ENCODE measurements at places on chromosomes 3 and 15.

GRCh38 chr15:95520511-95520910 lies 810.0 kb upstream of the NR2F2 start:
- no peak overlapping the region for H3K4me3 ChIP-seq
- H3K4me1 ChIP-seq = no peaks in the 10 kb centered on the region
- no peaks in the 10 kb centered on the region for H3K36me3 ChIP-seq
- H3K27ac ChIP-seq = no peak overlapping the region
- DNase-seq = no peak

GRCh38 chr15:60297047-60297446 lies 100.7 kb downstream of the ANXA2 start:
- no peak overlapping the region for H3K4me3 ChIP-seq
- no peak overlapping the region for H3K27ac ChIP-seq

- no peaks in the 10 kb centered on the region for H3K36me3 ChIP-seq
- H3K4me1 ChIP-seq = no peaks in the 10 kb centered on the region
- H3K27me3 ChIP-seq = no peaks in the 10 kb centered on the region
- no peak for DNase-seq
- no peak overlapping the region for H3K27ac ChIP-seq
- no peak overlapping the region for H3K4me3 ChIP-seq
Observed at GRCh38 chr3:30314757-30315325, 291.6 kb upstream of the TGFBR2 start.

- no peaks in the 10 kb centered on the region for H3K36me3 ChIP-seq
- H3K4me3 ChIP-seq = no peak overlapping the region
- DNase-seq = peak; percentile 78
- H3K4me1 ChIP-seq = no peaks in the 10 kb centered on the region
- H3K27ac ChIP-seq = peak overlapping the region; percentile 74
- H3K27me3 ChIP-seq = no peaks in the 10 kb centered on the region
Observed at GRCh38 chr3:153138276-153139210, 23.5 kb upstream of the RAP2B start.

- no peaks in the 10 kb centered on the region for H3K27me3 ChIP-seq
- H3K4me1 ChIP-seq = peaks cover 4% of the 10 kb centered on the region
- DNase-seq = peak; percentile 38
- peak overlapping the region; percentile 93 for H3K4me3 ChIP-seq
- no peaks in the 10 kb centered on the region for H3K36me3 ChIP-seq
- H3K27ac ChIP-seq = peak overlapping the region; percentile 83
Observed at GRCh38 chr3:58236527-58237237, 910 bp upstream of the ABHD6 start.

GRCh38 chr3:101623656-101624055 lies 49.7 kb downstream of the PCNP start:
- H3K4me3 ChIP-seq = no peak overlapping the region
- H3K27me3 ChIP-seq = no peaks in the 10 kb centered on the region
- no peak for DNase-seq
- H3K27ac ChIP-seq = no peak overlapping the region
- no peaks in the 10 kb centered on the region for H3K4me1 ChIP-seq

DNA sequence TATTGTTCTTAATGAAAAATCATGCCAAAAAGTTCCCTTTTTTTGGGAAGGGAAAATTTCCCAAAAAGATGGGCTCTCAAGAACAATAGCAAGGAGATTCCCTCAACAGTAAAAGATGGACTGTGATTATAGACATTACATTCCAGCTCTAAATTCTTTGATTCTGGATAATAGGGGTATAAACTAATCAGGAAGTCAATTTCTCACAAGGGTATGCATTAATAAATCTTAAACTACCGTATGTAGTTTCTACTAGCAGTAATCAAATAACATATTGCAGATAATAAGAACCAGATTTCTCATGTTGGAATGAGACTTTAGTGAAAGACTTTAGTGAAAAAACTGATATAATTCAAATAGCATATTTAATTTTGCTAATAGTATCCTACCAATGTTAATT lies 144.8 kb upstream of the PTPRG start:
- no peaks in the 10 kb centered on the region for H3K36me3 ChIP-seq
- H3K4me1 ChIP-seq = no peaks in the 10 kb centered on the region
- H3K27ac ChIP-seq = no peak overlapping the region
- DNase-seq = no peak
- H3K4me3 ChIP-seq = no peak overlapping the region
- no peaks in the 10 kb centered on the region for H3K27me3 ChIP-seq

GRCh38 chr3:71262364-71263265 lies 320.9 kb downstream of the FOXP1 start:
- H3K4me3 ChIP-seq = no peak overlapping the region

- H3K27me3 ChIP-seq = no peaks in the 10 kb centered on the region
- DNase-seq = no peak
- no peaks in the 10 kb centered on the region for H3K36me3 ChIP-seq
- no peaks in the 10 kb centered on the region for H3K4me1 ChIP-seq
Observed at GRCh38 chr3:146125951-146126350, 35.0 kb downstream of the PLOD2 start.

- no peak overlapping the region for H3K4me3 ChIP-seq
- H3K36me3 ChIP-seq = no peaks in the 10 kb centered on the region
- no peak for DNase-seq
Observed at GRCh38 chr3:29972320-29972993, 633.9 kb upstream of the TGFBR2 start.

DNA sequence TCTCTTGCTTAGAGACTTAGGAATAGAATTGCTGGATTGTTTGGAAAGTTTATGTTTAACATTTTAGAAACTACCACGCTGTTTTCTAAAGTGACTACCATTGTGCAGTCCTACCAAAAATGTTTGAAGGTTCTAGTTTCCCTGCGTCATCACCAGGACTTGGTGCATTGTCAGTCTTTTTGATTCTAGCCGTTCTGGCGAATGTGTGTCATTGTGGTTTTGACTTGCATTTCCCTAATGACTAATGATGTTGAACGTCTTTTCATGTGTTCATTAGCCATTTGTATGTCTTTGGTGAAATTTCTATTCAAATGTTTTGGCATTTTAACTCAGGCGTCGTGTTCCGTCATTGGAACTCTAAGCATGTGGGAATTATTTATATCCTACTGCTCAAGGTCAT lies 58.0 kb downstream of the CHD2 start:
- H3K4me1 ChIP-seq = no peaks in the 10 kb centered on the region
- H3K27me3 ChIP-seq = no peaks in the 10 kb centered on the region
- no peak overlapping the region for H3K4me3 ChIP-seq
- peaks cover 19% of the 10 kb centered on the region for H3K36me3 ChIP-seq
- H3K27ac ChIP-seq = no peak overlapping the region

- H3K36me3 ChIP-seq = no peaks in the 10 kb centered on the region
- no peak overlapping the region for H3K4me3 ChIP-seq
- H3K27ac ChIP-seq = no peak overlapping the region
- no peaks in the 10 kb centered on the region for H3K27me3 ChIP-seq
- no peaks in the 10 kb centered on the region for H3K4me1 ChIP-seq
Observed at GRCh38 chr3:170003881-170004356, 33.9 kb upstream of the GPR160 start.

DNA sequence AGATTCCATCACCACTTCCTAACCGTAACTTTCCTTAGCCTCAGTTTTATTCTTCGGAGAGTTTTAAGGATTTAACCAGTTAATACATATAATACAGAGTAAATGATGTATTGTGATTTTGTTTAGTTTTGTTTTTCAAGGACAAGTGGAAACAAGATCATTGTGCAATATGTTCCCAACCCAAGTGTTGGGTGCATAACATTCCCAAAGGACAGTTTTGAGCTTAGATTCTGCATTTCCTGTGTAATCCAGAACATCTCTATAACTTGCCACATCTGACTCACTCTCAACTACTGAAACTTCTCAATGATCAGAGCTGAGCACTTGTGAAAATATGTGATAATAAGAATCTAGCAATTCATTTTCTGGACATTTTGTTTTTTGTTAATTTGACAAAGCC lies 466.1 kb upstream of the PPP2R3A start:
- H3K36me3 ChIP-seq = no peaks in the 10 kb centered on the region
- DNase-seq = no peak
- H3K27ac ChIP-seq = no peak overlapping the region
- no peaks in the 10 kb centered on the region for H3K27me3 ChIP-seq
- no peaks in the 10 kb centered on the region for H3K4me1 ChIP-seq

DNA sequence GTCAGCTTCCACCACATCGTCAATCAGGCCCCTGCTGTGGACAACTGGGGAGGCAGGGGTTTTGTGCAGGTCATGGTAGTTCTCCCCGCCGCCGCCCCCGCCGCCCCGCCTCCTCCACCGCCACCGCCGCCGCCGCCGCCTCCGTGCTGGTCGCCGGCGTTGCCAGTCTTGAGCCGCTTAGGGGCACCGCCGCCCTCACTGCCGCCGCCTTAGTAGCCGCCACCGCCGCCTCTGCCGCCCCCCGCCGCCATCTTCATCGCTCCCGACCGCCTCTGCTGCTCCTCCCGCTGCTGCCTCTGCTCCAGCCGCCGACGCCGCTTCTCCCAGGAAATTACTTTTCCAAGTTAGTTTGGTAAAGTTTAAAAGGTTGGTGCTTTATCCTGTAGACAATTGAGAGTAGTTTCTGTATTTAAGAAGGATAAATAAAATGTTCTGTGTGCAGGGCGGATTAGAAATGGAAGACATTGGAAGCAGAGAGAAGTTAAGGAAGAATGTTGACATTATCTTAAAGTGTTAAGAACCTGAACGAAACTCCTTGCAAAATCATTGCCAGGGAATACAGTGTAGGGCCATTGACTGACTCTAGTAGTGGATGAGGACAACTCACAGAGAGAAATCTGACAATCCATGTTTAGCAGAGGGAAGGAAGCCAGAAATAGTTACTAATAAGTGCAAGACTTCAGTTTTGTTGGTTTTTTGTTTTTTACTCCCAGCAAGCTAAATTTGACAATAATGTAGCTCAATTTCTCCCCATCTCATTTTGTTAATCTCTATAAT lies 53.0 kb upstream of the GOLGA8A start:
- no peak overlapping the region for H3K27ac ChIP-seq
- no peaks in the 10 kb centered on the region for H3K36me3 ChIP-seq
- H3K4me1 ChIP-seq = no peaks in the 10 kb centered on the region
- no peak for DNase-seq

GRCh38 chr3:65344444-65344843 lies 656.6 kb upstream of the ADAMTS9 start:
- DNase-seq = no peak
- H3K4me1 ChIP-seq = no peaks in the 10 kb centered on the region
- no peaks in the 10 kb centered on the region for H3K36me3 ChIP-seq
- H3K27me3 ChIP-seq = no peaks in the 10 kb centered on the region
- no peak overlapping the region for H3K27ac ChIP-seq

GRCh38 chr3:78846718-78847117 lies 921.1 kb downstream of the ROBO1 start:
- no peaks in the 10 kb centered on the region for H3K4me1 ChIP-seq
- no peaks in the 10 kb centered on the region for H3K27me3 ChIP-seq

DNA sequence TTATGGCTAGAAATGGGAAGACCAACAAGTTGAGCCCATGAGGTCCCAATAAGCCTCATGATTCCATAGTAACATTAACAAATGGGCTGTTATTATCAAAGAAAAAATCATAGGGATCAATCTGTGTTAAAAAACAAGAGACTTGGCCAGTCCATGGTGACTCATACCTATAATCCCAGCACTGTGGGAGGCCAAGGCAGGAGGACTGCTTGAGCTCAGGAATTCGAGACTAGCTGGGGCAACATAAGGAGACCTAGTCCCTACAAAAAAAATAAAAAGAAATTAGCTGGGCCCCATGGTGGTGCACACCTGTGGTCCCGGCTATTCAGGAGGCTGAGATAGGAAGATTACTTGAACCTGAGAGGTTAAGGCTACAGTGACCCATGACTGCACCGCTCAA lies 124.8 kb downstream of the DMXL2 start:
- no peak for DNase-seq
- no peaks in the 10 kb centered on the region for H3K4me1 ChIP-seq
- no peaks in the 10 kb centered on the region for H3K36me3 ChIP-seq
- H3K27me3 ChIP-seq = no peaks in the 10 kb centered on the region

DNA sequence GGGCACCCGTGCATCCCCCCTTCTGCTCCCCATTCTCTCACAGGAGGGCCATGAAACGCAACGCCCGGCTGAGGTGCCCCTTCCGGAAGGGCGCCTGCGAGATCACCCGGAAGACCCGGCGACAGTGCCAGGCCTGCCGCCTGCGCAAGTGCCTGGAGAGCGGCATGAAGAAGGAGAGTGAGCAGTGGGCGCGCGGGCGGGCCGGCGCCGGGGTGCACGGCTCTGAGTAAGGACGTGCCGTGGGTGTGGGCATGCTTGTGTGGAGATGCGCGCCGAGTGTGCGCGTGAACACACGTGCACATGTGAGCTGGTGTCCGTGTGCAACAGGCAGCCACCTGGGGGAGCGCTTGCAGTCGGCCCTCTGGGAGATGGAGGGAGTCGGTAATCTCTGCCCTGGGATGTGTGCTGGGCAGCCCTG lies 28.1 kb downstream of the NR1I2 start:
- H3K27ac ChIP-seq = no peak overlapping the region
- H3K27me3 ChIP-seq = no peaks in the 10 kb centered on the region
- no peaks in the 10 kb centered on the region for H3K4me1 ChIP-seq

GRCh38 chr3:183227586-183227985 lies 25.5 kb upstream of the B3GNT5 start:
- H3K27ac ChIP-seq = no peak overlapping the region
- H3K4me1 ChIP-seq = no peaks in the 10 kb centered on the region
- H3K4me3 ChIP-seq = no peak overlapping the region
- no peaks in the 10 kb centered on the region for H3K36me3 ChIP-seq
- H3K27me3 ChIP-seq = no peaks in the 10 kb centered on the region
- no peak for DNase-seq

DNA sequence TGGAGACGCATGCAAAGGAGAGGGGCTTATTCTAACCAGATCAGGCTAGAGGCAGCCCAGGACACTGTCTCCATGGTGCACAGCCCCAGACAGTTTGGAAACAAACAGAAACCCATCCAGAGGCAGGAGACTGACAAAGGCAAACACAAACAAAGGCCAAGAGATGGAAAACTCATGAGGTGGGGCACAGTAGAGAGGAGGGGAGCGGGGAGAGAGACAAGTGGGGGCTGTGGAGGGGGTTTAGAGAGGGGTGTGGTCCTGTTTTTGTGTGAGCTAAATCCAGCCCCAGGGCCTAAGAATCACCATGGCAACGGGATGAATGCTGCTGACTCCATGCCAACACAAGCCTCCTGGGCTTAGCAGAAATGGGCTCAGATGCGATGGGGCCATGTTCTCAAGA lies 32.3 kb downstream of the PARP16 start:
- no peak for DNase-seq
- no peaks in the 10 kb centered on the region for H3K4me1 ChIP-seq
- H3K27ac ChIP-seq = no peak overlapping the region

GRCh38 chr3:52174896-52175295 lies 20.7 kb upstream of the POC1A start:
- no peak overlapping the region for H3K27ac ChIP-seq
- DNase-seq = no peak
- no peaks in the 10 kb centered on the region for H3K27me3 ChIP-seq
- H3K36me3 ChIP-seq = no peaks in the 10 kb centered on the region
- no peaks in the 10 kb centered on the region for H3K4me1 ChIP-seq

GRCh38 chr3:172286548-172287148 lies 161.6 kb downstream of the GHSR start:
- H3K4me1 ChIP-seq = no peaks in the 10 kb centered on the region
- H3K4me3 ChIP-seq = no peak overlapping the region
- H3K27ac ChIP-seq = no peak overlapping the region
- DNase-seq = no peak
- H3K36me3 ChIP-seq = no peaks in the 10 kb centered on the region
- no peaks in the 10 kb centered on the region for H3K27me3 ChIP-seq

GRCh38 chr15:68653031-68653635 lies 74.3 kb downstream of the CORO2B start:
- H3K4me1 ChIP-seq = no peaks in the 10 kb centered on the region
- no peak overlapping the region for H3K4me3 ChIP-seq

GRCh38 chr3:33664195-33664594 lies 53.9 kb downstream of the CLASP2 start:
- no peaks in the 10 kb centered on the region for H3K27me3 ChIP-seq
- H3K36me3 ChIP-seq = no peaks in the 10 kb centered on the region
- no peak overlapping the region for H3K4me3 ChIP-seq
- no peak overlapping the region for H3K27ac ChIP-seq

Data from colonic mucosa (tissue), 4 donors.